ENCODE measurements at places on chromosomes 5 and 9. TPM values are rescaled to one million over a fixed set of nuclear protein-coding genes. Genes with fewer than 3 reads are reported as not detected.

- H3K36me3 ChIP-seq, result no peaks in the 10 kb centered on the region
- no peaks in the 10 kb centered on the region for H3K27me3 ChIP-seq
- DNase-seq, result no peak
- H3K4me1 ChIP-seq, result peaks cover 8% of the 10 kb centered on the region
Observed at GRCh38 chr9:105297442-105298075, 53.1 kb downstream of the SLC44A1 start.

Gene PDE6A
- not detected for total RNA-seq

- no peaks in the 10 kb centered on the region for H3K27me3 ChIP-seq
- DNase-seq, result no peak
- no peak overlapping the region for H3K27ac ChIP-seq
- H3K4me3 ChIP-seq, result no peak overlapping the region
Observed at GRCh38 chr9:13146840-13147239, 132.7 kb downstream of the MPDZ start.

Gene SLC34A3
- total RNA-seq, result 0.12 TPM

GRCh38 chr9:137276473-137277328 is 825 bp upstream of the TOR4A start:
- H3K4me3 ChIP-seq, result no peak overlapping the region
- H3K4me1 ChIP-seq, result peaks cover 8% of the 10 kb centered on the region
- peaks cover 11% of the 10 kb centered on the region for H3K36me3 ChIP-seq
- DNase-seq, result no peak
- no peaks in the 10 kb centered on the region for H3K27me3 ChIP-seq

Gene ANKRD18B
- not detected for total RNA-seq

- no peak for DNase-seq
- no peaks in the 10 kb centered on the region for H3K36me3 ChIP-seq
- no peak overlapping the region for H3K27ac ChIP-seq
- H3K4me3 ChIP-seq, result no peak overlapping the region
- no peaks in the 10 kb centered on the region for H3K4me1 ChIP-seq
Observed at GRCh38 chr5:148849461-148849860, 23.1 kb downstream of the ADRB2 start.

Gene NR6A1
- 2.1 TPM for total RNA-seq

DNA sequence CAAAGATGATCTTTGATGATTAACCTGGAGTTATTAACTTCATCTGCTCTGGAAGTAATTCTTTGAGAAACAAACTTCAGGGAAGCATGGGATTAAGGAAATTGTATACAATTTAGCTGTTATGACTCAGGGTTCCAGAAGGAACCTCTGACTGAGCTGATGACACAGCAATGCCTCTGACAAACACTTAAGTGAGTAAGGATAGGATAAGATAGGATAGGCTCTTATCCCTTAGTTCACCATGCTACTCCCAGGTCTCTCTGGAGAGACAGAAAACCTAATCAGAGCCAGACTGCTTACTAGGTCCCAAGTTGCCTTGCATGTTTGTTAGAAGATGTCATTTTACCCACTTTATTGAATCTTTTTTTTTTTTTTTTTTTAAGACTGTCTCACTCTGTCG is 12.6 kb upstream of the TMEM38B start:
- no peak for DNase-seq
- H3K4me1 ChIP-seq, result no peaks in the 10 kb centered on the region
- H3K4me3 ChIP-seq, result no peak overlapping the region
- no peaks in the 10 kb centered on the region for H3K27me3 ChIP-seq

- no peak for DNase-seq
- H3K36me3 ChIP-seq, result no peaks in the 10 kb centered on the region
- no peaks in the 10 kb centered on the region for H3K27me3 ChIP-seq
- H3K4me3 ChIP-seq, result no peak overlapping the region
Observed at GRCh38 chr5:133830911-133831310, 137.5 kb downstream of the C5orf15 start.

Measured in pancreas (tissue), 10 donors.